Activated CD8-positive, alpha-beta T cell treated with anti-CD3 and anti-CD28 coated beads for 36 hours (primary cell): ENCODE measurements at places on chromosomes 12 and 14.

DNA sequence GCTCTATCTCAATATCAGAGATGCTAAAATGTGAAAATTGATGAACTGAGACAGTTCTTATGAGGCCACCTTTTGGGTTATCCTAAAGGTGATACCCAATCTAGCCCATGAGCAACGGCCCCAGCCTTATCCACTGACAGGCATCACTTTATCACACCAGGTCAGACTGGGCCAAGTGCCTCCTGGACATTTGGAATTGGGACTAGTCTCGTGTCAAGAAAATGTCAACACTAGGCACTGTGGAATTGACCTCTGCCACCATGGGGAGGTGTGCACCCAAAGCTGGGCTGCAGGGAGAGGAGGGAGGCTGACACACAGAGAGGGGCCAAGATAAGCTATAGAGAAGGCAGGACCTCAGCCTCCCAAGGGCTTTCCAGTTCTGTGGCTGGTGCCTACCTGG is 78.5 kb upstream of the ZFP36L1 start:
- H3K36me3 ChIP-seq = peaks cover 48% of the 10 kb centered on the region
- H3K27ac ChIP-seq = no peak overlapping the region
- H3K4me3 ChIP-seq = no peak overlapping the region
- no peaks in the 10 kb centered on the region for H3K27me3 ChIP-seq

DNA sequence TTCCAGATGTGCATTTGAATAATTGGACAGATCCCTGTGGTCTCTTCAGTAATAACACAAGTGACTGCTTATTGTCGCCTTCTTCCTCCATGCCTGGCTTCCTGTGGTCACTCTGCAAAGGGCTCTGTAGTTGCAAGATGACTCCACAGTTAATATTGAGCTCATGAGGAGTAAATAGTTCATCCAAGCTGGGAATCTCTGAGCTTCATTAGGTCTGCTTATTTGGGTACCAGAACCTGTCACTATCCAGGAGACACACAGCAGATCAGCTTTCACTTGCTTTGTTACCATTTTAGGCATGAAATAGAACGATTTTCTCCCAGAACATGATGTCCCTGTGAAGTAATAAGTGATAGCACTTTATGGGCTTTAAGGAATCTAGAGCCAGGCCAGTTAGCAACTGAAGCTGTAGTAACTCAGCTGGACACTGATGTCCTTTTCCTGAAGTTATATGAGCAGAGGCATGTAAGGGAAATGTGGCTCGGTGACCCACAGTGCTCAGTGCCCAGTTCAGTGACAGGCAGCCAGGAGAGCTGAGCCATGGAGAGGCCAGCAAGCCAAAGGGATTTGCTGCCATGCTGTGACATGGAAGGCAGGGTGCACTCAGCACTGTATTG is 50.1 kb downstream of the CRADD start:
- peaks cover 5% of the 10 kb centered on the region for H3K4me1 ChIP-seq
- no peaks in the 10 kb centered on the region for H3K27me3 ChIP-seq
- DNase-seq = no peak
- H3K27ac ChIP-seq = no peak overlapping the region
- H3K36me3 ChIP-seq = no peaks in the 10 kb centered on the region

GRCh38 chr12:6966351-6966750 is 4.1 kb downstream of the PHB2 start:
- no peak overlapping the region for H3K4me3 ChIP-seq
- H3K36me3 ChIP-seq = peaks cover 61% of the 10 kb centered on the region
- H3K4me1 ChIP-seq = peaks cover 64% of the 10 kb centered on the region
- H3K27ac ChIP-seq = peak overlapping the region; percentile 91
- H3K27me3 ChIP-seq = no peaks in the 10 kb centered on the region
- no peak for DNase-seq

DNA sequence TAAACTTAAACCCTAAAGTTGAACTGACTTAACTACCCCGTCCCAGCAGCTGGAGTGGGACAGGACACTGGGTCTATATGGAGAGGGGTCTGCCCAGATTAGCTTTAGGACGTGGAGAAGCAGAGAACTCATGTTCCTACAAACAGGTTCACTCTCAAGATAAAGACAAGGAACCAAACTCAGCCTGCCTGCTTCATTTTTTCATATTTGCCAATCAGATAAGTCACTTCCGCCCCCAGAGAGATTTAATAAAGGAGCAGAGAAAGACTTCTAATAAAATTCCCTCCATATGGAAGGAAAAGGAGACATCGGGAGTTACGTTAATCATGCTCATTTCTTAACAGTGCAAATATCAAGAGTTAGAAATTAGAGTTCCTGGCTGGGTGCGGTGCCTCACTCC is 42.2 kb upstream of the TCL1A start:
- no peak for DNase-seq
- no peaks in the 10 kb centered on the region for H3K4me1 ChIP-seq
- no peak overlapping the region for H3K27ac ChIP-seq
